ENCODE measurements at places on chromosomes 12 and 14. TPM values are rescaled to one million over a fixed set of nuclear protein-coding genes. Genes with fewer than 3 reads are reported as not detected.
A peak's percentile ranks its signal among the peaks of the same experiment; 100 is the strongest.

DNA sequence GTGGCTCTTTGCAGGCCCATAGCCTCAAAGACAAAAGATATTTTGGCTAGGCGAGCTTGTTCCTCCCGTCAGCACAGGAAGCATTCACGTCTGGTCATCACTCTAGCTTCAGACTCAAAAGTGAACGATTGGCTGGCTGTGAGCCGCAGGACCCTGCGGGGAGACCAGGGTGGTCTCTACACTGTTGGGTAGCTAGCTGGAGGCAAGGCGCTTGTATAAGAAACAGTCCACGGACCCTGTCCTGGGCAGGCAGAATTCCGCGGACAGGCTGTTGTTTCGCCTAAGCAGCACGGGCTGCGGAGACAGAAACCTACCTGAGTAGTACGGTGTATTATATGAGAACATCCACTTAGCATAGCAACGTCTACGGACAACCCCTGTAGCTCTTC lies 29.6 kb downstream of the WBP11 start:
- no peak for DNase-seq

DNA sequence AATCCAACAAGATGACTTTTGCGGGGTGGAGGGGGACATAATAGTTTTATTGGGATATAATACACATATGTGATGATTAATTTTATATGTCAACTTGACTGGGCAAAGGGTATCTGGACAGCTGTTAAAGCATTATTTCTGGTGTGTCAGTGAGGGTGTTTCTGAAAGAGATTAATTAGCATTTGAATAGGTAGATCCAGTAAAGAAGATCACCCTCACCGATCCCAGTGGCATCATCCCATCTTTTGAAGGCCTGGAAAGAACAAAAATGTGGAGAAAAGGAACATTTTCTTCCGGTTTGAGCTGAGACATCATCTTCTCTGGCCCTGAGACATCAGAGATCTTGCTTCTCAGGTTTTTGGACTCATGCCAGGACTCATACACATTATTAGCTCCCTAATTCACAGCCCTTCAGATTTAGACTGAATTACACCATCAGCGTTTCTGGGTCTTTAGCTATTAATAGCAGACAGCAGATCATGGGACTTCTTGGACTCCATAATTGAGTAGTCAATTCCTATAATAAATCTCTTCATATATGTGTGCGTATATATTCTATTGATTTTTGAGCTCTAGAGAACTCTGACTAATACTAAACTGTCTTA lies 283.6 kb downstream of the PCNX1 start:
- DNase-seq, result peak; percentile 35

DNA sequence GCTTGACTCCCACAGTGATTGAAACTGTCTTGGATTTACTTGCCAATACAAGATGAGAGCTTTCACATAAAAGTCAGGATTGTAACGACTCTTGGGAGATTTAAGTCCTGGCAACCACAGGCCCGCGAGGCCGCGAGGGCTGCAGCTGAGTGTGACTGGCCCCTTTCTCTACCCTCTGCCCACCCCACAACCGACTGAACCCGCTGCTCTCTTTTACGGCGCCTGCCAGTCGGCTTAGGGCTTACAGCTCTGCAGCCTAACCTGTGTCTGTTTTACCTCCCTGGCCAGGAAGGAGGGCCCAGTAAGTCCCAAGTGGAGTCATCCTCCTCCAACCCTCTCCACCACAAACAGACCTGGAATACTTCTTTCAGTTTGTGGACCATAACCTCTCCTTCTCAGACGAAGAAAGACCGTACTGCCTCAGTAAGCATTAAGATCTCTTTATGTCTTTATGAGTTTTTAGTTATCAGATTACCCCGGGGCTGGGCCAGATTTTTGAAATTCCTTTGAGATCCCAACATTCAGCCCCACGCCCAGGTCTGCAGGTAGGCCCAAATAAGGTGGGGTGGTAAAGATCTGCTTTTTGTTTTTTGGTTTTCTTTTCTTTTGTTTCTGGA lies 12.6 kb upstream of the TIGAR start:
- DNase-seq, result no peak

DNA sequence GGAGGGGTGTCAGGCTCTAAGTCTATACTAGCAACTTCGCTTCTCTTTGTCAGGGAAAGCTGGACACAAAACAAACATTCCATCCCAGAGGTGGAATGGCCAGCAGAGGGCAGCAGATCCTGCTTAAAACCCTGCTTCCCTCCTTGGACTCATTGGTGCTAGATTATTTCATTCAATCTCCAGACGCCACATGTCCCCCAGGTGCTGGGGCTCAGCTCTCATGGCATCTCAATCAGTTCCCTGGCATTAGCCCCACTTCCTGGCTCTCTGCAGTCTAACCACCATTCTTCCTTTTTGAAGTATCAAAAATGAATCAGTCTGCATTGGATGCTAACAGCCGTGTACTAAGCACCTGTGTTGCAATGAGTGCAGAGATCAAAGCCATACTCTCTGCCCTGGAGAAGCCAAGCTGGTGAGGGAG lies 8.1 kb upstream of the PPP1R1A start:
- peak; percentile 91 for DNase-seq

DNA sequence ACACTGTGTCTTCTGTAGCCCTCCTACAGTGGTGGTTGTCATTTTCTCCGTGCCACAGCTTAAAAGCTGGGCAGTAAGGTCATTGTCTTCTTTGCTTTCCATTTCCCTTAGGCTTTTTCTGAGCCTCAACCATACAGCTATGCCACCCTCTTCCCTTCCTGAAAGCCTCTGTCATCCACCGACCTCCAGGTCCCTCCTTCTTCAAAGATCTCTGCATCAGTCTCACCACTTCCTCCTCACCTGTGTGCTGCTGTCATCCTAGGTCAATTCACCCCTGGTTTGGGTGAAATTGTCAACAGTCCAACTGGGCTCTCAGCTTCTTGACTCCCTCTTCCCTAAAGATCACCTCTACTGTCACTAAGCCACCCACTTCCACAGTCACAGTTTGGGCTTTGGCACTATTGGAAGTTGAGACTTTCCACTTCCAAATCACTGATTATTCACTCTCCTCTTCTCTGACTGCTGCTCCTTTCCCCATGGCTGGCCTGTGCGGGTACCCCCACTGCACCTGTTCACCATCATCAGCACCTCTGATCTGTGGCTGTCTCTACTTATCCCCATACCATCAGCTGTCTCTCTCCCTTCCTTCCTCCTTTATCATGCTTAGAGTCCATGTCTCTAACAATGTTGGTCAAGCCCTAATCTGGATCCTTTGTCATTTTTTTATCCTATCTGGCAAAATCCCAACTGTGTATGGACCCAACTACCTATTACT lies 15.5 kb upstream of the TSPAN9 start:
- DNase-seq, result no peak

DNA sequence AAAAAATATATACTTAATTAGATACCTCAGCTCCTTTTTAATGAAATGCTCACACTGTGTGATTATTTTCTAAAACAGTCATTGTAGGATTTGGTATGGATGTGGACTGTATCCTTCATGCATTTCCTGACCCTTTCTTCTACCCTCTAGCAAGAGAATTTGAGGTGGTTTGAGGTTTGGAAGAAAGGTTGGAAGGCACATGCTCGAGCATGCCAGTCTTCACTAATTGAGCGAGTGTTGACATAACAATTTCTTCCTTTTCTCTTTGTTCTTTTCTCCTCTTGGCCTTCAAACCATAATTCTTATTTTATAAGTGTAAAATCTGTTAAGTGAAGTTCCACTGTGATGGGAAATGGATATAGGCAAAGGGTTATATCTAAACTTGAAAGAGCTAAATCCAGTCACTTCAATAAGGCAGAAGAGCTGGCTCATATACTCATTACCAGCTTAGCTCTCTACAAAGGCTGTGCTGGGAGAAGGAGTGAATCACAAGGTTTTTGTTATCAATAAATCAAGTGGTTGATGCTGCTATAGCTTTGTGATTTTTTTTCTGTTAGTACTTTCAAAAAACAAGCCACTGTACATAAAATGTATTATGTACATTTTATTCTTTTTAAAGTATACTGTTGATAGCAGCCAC lies 16.2 kb upstream of the PTHLH start:
- DNase-seq, result no peak

- no peak for DNase-seq
Observed at GRCh38 chr12:8817856-8818255, 4.6 kb upstream of the A2ML1 start.

DNA sequence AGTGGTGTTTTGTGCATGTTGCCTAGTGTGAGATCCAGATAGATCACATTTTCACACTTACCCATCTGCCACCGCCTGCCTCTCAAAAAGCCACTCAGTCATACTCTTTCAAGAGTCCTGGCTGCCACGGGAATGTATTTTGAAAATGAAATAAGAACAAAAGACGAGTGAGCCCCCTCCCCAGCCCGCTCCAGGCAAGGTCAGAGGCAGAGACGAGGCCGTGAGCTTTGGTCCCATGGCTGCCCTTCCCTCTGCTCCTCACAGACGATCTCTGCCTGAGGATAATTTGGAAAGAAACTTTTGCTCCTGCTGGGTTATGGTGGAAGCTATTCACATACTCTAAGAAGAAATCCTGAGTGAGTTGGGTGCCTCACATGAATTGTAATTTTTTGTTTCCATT lies 924.3 kb downstream of the BCL11B start:
- no peak for DNase-seq

DNA sequence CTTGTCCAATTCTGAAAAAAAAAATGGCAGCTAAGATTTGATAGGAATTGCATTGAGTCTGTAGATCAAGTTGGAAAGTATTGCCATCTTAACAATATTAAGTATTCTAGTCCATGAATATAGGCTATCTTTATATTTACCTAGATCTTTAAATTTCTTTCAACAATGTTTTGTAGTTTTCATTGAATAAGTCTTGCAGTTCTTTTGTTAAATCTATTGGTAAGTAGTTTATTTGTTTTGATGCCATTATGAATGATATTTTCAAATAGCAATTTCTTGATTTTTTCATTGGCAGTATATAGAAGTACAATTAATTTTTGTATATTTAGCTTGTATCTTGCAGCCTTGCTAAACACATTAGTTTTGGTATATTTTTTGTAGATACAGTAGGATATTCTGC lies 71.6 kb downstream of the SYNE2 start:
- DNase-seq, result no peak

DNA sequence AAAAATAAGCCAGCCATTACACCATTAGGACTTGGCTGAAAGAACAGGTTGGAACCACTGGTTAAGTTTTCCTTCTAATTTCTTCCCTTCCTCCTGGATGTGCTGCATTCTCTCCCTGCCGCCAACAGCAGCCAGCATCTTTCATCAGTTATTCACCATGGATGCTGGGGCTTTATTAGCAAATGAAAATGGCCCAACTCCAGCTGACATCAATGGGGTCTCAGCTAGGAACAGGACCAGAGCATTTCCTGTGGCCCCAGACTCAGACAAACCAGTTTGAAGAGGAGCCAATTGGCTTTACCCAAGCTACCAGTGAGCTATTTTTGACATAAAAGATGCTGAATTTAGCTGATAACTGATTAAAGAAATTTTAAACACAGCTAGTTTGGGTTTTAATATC lies 26.0 kb upstream of the TBX5 start:
- no peak for DNase-seq

DNA sequence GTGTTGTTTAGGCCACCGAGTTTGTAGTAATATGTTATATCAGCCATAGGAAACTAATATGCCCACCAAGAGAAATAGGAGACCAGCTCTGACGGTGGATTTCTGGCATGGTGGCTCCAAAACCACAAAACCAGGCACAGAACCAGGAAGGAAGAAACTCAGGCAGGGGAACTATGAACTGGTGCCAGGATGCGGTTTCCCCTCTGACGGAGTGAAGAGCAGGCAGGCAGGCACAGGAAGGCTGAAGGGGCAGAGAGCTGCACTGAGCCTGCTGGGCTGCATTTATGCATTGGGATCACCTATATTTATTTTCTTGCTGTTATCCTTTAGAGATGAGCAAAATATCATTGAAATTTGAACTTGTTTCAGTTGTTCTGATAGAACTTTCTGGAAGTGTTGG lies 479.4 kb downstream of the VRK1 start:
- no peak for DNase-seq

GRCh38 chr12:96075560-96075959 lies 40.2 kb upstream of the LTA4H start:
- DNase-seq, result no peak

DNA sequence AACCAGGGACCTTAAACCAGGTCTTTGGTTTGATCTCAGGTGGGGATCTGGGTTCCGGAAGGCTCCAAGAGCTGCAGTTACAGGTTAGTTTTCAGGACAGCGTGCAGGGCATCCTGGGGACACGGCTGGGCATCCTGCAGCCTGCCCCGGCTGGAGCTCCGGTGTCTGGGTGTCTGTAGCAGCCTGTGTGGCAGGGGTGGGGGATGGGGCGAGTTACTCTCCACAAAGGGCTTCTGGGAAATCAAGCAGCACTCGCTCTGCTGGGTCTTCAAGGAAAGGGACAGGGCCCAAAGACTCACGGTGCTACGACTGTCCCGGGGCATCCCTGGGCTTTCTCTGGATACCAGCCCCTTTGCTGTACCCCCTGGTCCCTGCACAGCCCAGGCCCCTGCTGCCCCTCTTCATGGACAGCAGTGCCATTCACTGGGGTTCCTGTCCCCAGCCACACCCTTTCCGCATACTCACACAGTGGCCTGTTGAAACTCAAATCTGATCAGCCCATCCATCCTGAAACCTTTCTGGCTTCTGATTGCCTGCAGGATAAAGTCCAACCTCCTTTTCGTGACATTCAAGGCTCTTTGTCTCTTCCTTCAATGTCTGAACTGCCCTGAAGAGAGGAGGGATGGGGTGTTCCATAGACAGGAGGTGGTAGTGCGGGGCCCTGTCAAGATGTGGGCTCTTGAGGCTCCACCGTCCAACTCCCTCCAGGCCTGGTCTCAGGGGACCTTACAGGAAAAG lies 22.2 kb upstream of the PPP1R13B start:
- DNase-seq, result no peak

- no peak for DNase-seq
Observed at GRCh38 chr14:90818715-90819114, 2.5 kb upstream of the TTC7B start.

GRCh38 chr12:81086342-81086741 lies 8.5 kb downstream of the ACSS3 start:
- DNase-seq, result no peak

DNA sequence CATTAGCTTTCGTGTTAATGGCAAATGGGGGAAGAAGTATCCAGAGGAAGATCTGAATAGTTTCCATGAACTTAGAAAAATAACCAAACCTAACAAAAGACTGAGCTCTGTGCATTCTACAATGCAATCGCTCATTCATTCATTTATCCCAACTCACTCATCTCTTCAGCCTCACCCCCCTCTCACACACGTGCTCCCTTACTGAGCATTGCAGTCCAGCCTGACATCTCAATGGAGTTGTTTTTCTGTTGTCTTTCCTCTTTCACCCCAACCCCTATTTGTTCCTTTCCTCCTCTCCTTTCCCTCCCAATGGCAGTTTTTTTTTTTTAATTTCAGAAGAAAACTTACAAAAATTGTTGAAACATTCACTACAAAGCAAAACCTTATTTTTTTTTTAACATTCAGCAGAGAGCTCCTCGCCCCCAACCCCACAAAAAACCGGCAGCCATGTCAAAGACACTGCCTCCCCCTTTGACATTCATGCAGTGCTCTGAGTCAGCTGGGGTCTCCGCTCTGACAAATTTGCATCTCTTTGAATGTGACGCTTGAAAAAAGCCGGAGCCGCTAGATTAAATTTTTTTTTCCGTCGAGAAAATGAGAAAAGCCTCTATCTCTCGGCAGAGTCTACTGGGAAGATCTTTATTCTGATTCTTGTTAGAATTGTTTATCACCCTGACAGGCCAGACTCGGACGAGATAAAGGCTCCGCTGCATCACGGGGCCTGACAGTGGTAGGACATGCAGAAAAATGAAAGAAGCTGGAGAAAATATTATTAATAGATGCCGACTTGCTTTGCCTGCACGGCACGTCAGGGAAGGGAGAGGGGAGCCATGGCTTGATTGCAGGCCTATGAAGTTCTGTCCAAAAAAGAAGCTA lies 775.6 kb downstream of the VRK1 start:
- DNase-seq, result no peak

FOXM1 gene
- 200 TPM for total RNA-seq

GNB3 gene
- total RNA-seq, result 20.7 TPM

ANO2 gene
- not detected for total RNA-seq

KIF26A gene
- 11.5 TPM for total RNA-seq
